Esophagus mucosa (tissue), 1 donor: ENCODE measurements at places on chromosomes 7 and 10. TPM values are rescaled to one million over a fixed set of nuclear protein-coding genes. Genes with fewer than 3 reads are reported as not detected.

- ATAC-seq: no peak
These were observed 177.6 kb upstream of the LRRTM3 start for GRCh38 chr10:66748217-66748616.

GRCh38 chr10:60818134-60818770, 40.0 kb downstream of the CDK1 start:
- no peak for ATAC-seq

GRCh38 chr7:87218796-87219544, 562 bp downstream of the TMEM243 start:
- ATAC-seq: peak; percentile 17

DNA sequence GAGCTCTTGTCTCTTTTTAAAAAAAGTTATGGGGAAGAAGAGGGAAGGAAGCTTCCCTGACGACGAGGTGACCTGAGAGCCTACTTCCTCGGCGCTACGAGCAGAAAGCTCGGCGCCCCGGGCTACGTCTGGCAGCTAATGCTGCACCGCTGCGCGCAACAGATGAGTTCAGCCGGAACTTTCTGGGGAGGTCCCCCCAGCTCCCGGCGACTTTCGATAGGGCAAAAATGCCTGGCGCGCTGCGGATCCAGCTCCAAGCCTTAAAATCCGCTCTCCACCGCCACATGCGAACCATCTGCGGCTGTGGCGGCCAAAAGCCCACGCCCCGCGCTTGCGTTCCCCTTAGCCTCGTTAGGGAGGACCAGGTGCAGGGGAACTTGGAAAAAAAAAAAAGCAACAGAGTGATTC, 621 bp downstream of the P4HA1 start:
- ATAC-seq: peak; percentile 59

GRCh38 chr7:115060095-115060870, 138.4 kb downstream of the MDFIC start:
- no peak for ATAC-seq

- ATAC-seq: no peak
These were observed 9.0 kb upstream of the SLC13A1 start for GRCh38 chr7:123208793-123209192.

GRCh38 chr10:34102893-34103506, 712.1 kb downstream of the PARD3 start:
- no peak for ATAC-seq

GRCh38 chr7:132500727-132501440, 75.4 kb downstream of the PLXNA4 start:
- ATAC-seq: peak; percentile 23

- no peak for ATAC-seq
These were observed 181.2 kb upstream of the PRSS58 start for GRCh38 chr7:142438923-142439515.

DNA sequence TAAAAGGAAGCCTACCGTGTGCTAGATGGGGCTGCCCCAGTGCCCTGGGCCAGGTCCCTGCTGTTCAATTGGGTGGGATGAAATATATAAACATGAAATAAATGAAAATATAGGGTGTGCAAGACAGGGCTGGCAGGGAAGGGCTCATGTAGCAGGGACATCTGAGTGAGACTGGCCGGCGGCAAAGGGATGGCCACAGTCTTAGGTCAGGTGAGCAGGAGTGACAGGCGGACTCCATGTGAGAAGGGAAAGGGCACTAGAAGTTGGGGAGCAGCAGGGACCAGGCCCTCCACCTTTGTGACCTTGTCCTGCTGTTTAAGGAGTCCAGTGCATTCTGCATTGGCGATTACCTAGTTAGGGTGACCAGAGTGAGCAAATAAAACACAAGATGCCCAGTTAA, 207.6 kb upstream of the ZNF32 start:
- ATAC-seq: no peak

GRCh38 chr10:116990276-116990800, 14.6 kb downstream of the SHTN1 start:
- ATAC-seq: no peak

DNA sequence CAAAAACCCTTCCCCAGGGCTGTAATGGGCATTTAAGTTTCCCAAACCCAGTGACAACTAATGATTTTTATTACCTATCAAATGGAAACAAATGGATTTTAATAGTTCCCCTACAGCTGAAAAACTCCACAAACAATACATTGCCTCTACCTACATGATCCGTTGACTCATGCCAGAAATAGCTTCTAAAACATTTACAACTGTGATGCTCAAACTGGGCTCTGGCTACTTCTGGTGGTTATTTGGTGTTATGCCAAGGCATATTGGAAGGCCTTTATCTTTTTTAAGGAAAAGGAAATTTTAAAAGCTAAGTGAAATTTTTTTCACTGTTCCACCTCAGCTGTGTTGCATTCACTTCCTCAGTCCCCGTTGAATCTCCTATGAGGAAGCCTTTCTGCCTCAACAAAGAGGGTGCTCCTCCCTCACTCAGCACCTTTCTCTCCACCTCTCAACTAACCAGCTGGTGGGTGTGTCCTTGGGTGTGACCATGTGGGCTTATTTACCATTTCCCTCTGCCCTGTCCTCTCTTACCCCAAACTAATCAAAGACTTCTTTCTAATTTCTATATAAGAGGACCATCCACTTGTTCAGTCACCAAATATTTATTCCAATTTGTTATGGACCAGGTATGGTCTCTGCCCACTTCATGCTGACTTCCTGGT, 82.9 kb downstream of the PRTFDC1 start:
- peak; percentile 46 for ATAC-seq

DNA sequence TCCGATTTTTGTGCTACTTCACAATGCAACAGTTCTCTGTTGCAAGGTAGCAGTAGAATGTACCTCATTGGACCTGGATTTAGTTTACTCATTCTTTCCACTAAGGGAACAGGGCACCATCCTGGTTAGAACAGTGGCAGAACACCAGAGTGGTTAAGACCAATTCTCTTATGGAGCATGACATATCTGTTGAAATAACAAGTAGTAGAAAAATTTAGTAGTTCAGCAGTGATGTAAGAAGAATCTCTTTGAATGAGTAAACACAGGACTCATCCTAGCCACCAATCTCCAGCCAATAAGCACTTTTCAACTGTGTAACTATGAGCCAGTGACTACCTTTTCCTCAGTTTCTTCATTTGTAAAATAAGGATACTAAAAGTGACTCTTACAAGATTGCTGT, 2.4 kb downstream of the ANKRD22 start:
- peak; percentile 3 for ATAC-seq

DNA sequence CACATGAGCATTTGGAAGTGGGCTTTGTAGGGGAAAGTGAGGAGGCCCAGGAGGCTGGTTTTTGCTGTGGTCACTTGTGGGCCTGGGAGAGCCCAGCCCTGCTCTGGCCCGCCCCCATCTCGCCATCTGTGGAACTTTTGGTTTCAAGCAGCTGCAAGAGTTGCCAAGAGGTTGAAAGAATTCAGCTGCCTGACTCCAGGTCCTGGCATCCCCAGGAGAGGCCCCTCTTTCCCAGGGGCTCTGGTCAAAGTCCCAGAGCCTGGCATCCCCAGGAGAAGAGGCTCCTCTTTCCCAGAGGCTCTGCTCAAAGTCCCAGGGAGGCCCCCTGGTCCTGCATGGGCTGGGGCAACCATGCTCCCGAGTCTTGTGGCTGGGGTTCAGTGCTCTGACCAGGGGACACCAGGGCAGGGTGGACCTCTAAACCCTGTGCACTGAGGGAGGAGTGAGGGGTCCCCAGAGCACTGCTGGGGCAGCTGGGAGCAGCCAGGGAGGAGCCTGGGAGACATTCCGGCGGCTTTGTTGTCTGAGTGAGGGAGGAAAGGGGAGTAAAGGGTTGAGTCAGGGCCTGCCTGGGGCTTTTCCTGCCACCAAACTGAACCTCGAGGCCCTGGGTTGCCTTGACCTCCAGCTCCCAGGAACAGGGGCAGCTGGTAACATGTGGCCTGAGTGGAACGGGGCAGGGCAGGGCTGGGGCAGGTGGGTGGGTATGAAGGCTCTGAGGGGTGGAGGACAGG, 27.7 kb upstream of the CSGALNACT2 start:
- ATAC-seq: no peak

- no peak for ATAC-seq
These were observed 602.1 kb upstream of the FOXK1 start for GRCh38 chr7:4079956-4080355.

- no peak for ATAC-seq
These were observed 527 bp downstream of the PDIA4 start for GRCh38 chr7:149027611-149028345.

- ATAC-seq: no peak
These were observed 23.3 kb downstream of the SLC13A4 start for GRCh38 chr7:135704698-135705097.

GRCh38 chr7:136956671-136957070, 88.2 kb downstream of the CHRM2 start:
- no peak for ATAC-seq

DNA sequence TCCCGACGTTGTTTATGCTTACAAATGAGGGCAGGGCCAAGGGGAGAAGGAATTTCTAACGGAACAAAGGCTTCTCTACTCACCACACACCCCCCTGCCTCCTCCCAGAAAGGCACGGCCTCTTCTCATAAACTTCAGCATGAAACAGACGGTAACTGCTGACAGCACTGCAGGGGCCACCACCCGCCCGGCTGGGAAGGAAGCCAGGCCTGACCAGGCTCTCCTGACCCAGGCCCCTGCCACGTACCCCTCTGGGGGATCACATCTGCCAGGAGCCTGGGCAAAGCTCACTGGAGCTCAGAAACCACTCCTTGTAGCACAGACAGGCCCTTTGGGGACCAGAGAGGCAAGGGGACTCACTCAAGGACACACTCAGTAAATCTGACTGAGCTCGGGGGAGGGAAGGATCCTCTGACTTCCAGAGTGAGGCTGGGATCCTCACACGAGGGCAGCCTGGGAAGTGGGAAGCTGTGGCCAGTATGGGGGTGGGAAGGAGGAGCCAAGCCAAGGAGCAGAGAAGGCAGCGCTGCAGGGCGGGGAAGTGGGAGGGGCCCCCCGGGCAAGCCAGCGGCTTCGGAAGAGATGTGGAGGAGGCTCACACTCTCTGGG, 46.1 kb downstream of the ZCCHC24 start:
- peak; percentile 48 for ATAC-seq

DNA sequence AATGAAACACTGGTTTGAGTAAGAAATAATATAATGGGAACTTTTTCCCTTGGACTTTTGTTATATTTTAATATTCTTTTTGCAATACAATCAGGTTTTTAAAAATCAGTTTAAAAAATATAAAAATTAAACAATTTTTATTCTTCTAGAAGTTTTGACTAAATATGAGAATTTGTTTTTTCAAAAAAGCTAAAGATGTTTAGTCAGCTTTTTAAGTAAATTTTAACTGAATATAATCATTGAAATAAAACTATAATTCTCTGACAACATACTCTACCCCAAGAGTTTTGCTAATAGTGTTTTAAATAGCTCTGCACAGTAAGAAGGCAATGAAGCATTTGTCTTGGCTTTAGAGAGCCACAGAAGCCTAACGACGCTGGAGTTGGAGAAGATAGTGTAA, 70.5 kb downstream of the IQUB start:
- no peak for ATAC-seq

DNA sequence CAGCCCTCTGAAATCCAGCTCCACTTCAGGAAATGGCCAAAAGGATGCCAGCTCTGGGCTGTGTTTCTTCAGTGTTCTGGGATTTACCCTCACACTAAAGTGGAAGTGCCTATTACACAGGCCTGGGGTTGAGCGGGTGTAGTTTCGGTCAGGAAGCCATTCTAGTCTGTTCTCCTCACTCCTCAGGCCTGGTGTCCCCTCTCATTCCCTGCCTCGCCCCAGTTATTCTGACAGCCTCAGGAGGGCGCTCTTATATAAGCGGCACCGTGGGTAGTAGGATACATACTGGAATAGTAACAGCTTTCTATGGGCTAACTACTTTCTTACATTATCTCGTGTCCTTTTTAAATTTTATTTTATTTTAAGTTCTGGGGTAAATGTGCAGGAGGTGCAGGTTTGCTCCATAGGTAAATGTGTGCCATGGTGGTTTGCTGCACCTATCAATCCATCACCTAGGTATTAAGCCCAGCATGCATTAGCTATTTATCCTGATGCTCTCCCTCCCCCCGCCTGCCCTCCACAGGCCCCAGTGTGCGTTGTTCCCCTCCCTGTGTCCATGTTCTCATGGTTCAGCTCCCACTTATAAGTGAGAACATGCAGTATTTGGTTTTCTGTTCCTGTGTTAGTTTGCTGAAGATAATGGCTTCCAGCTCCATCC, 12.2 kb upstream of the LGI1 start:
- ATAC-seq: peak; percentile 29

GRCh38 chr7:144834641-144835144, 1.2 kb downstream of the TPK1 start:
- ATAC-seq: no peak

Gene NEUROG3
- not detected for total RNA-seq

Gene IGF2BP3
- total RNA-seq: 3.9 TPM

Gene OR2A5
- total RNA-seq: not detected

Gene SMO
- total RNA-seq: 7.1 TPM

Gene ACBD7
- 0.32 TPM for total RNA-seq

Gene EBLN1
- total RNA-seq: not detected

Gene SORCS1
- total RNA-seq: 0.12 TPM

Gene FOXP2
- total RNA-seq: 5.0 TPM

Gene MSANTD7
- 7.7 TPM for total RNA-seq

Gene LMBR1
- total RNA-seq: 32.6 TPM

Gene MOGAT3
- not detected for total RNA-seq

Gene NFE2L3
- total RNA-seq: 1.8 TPM

Gene PON3
- total RNA-seq: 2.0 TPM

Gene GOLGA7B
- 1.4 TPM for total RNA-seq
